Activated naive CD8-positive, alpha-beta T cell treated with anti-CD3 and anti-CD28 coated beads, Interleukin-2, amount 50 U/mL, for 16 hours (primary cell): ENCODE measurements at places on chromosomes 16 and 17.

DNA sequence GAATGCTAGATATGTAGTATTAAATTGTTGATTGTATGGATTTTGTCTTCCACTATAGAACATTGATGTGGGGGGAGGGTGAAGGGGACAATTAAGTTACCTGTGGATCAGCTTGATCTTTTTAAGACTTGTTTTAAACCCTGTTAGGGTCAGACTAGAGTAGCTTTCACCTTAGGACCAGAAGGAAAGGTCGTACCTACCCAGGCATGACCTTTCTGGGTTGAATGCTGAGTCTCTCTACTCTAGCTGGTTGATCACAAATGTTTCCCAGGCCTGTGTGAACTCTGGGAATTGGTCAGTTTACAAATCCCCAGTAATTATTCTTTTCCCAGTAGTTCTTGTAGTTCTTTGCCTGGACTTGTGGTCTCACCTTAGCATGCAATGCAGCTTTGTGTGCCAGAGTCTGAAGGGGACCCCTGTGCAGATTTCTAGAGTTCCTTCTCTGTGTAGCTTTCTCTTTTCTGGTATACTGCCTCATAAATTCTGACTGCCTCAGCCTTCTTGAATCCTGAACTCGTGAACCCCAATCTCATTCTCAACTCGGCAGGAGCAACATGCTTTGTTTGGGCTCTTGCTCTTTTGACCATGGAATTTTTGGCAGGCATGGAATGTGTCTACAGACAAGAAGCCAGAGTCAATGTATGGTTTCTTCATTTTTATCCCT, 54.1 kb downstream of the VMP1 start:
- no peak for DNase-seq

- no peak for DNase-seq
These were observed 34.5 kb upstream of the TMC5 start for GRCh38 chr16:19382887-19383816.

GRCh38 chr16:54291656-54292487, 5.3 kb upstream of the IRX3 start:
- no peak for DNase-seq

- DNase-seq = no peak
These were observed 7.3 kb upstream of the PRSS36 start for GRCh38 chr16:31157136-31157535.

DNA sequence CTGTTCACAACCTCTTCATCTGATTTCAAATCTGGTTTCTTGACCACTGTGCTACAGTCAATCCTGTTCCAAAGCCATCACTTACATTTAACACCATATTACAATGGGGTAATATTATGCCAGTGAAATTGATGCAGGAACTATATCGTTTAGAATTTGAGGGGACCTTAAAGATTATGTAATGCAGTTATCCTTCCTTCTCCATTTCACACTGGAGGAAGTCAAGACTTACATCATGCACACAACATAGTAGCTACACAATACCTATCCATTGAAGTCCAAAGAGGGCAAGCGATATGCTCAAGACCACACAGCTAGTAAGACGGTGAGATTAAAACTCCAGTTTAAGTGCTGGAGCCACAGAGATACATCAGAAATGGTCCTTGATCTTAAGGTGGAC, 16.8 kb downstream of the NOG start:
- DNase-seq = no peak

- DNase-seq = no peak
These were observed 193.9 kb upstream of the PIRT start for GRCh38 chr17:11031787-11032186.

DNA sequence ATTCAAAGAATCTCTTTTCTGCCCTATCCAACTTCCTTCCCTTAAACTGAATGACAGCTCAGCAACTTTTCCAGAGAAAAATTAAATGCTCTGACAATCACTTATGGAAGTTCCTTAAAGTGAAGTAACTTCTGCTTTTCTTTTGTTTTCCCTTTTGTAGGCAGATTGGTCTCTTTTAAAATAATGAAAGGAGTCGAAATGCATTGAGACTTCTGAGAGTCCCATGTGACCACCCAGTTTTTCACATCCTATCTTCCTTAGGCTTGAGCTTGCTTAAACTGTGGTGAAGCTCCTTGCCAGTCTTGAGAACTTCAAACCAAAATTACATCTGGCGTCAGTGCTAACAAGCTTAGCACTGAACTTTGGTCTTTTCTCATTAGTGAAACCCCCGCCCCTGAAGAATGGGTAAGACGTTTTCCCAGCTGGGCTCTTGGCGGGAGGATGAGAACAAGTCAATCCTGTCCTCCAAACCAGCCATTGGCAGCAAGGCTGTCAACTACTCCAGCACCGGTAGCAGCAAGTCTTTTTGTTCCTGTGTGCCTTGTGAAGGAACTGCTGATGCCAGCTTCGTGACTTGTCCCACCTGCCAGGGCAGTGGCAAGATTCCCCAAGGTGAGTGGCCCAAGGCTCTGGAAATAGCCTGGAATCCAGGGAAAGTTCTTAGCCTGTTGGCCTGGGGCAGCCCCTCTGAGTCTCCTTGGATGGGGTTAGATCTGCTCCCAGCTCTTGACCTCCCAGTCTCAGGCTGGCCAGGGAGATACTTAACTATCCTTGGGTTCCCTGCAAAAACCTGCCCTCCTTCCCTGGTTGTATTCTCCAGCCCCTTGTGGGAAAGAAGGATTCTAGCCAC, 1.2 kb downstream of the TMEM106A start:
- no peak for DNase-seq

DNA sequence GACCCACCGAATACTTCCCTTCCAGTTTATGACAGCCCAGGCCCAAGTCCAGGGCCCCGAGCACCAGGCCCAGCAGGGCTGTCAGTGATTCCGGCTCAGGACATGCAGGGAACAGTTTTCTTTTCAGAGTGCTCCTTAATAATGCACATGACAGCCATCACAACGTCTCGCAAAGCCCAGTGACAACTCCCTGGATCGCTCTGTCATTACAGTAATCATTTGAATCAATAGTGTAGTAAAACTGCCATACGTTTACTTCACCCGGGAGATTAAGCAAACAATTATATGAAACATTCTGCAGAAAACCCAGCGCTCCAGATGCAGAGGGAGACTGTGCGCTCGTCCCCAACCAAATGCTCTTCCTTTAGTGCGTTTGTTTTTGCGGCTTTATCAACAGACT, 162.6 kb upstream of the CDH13 start:
- no peak for DNase-seq

- no peak for DNase-seq
These were observed 4.0 kb downstream of the FKBP10 start for GRCh38 chr17:41816637-41817320.

- DNase-seq = no peak
These were observed 1.5 kb downstream of the ATXN7L3 start for GRCh38 chr17:44197980-44198720.

DNA sequence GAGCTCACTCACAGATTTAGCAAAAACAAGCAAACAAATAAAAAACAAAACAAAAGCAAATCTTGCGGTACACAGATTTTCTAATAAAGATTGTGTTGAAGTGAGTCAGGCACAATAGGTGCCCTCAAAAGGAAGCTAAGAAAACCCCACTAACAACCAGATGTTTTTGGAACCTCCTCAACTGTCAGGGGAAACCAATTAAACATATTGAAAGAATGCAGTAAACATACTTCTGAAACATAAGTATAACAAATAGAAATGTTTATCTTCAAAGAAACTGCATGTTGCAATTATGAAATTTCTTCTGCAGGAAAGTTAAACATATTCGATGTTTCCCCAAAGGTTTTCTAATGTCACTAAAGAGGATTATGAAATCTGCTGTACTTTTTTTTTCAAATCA, 110.5 kb upstream of the CORO6 start:
- no peak for DNase-seq

DNA sequence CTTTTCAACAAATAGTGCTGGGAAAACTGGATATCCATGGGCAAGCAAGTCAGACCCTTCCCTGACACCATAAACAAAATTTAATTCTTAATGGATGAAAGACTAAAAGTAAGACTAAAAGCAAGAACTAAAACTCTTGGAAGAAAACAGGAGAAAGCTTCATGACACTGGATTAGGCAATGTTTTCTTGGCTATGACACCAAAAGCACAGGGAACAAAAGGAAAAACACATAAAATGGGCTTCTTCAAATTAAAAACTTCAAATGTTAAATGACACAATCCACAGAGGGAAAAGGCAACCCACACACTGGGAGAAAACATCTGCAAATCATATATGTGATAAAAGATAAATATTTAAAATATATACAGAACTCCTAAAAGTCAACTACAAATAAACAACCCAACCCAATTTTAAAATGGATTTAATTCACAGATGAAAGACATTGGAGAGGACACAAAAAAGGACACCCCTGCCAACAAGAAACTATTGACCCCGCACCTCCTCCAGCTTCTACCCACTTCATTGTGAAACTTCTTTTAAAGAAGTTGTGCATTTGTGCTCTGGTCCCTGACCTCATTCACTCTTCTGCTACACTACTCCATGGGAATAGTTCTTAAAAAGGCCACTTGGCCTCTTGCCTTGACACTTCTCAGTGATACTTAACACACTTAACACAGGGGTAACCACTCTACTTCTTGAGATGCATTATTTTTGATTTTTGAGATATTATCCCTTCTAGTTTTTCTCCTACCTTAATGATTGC, 80.3 kb downstream of the TRIM37 start:
- no peak for DNase-seq

DNA sequence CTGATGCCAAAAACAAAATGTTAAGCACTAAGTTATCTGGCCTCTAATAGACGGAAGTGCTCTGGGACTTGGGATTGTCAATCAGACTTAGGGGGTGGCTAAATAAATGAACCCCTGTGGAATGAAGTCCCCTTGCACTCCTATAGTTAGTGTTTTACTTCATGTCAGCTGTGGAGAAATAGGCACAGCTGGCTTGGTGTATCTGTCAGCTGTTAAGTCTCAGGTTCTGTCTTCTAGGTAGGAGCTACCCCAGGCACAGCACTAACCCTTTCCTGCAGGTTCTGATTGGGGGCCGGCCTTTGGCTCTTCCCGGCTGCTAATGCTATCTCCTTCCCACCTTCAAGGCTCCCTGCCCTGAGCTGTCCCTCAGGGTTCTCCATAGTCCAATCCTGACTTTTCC, 410.6 kb downstream of the UTP18 start:
- DNase-seq = no peak

DNA sequence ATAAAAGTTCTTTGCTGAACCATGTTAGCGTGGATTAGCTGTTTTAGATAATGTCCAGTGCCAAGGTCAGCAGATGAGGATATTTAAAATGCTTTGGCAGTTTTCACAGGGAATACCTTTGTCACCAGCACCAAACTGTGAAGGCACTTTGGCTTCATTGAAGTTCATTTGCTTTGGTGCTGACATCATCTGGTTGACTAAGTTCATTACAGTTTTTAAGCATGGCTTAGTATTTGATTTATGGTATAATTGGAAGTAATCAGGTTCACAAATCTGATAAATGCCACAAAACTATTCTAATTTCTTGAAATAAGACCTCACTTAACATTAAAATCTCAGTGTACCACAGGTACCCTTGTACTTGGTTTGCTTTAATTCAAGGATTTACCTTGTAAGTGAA, 4.3 kb downstream of the GID4 start:
- no peak for DNase-seq
